Myocyte (in vitro differentiated cells): ENCODE measurements at places on chromosomes 11 and 22.

DNA sequence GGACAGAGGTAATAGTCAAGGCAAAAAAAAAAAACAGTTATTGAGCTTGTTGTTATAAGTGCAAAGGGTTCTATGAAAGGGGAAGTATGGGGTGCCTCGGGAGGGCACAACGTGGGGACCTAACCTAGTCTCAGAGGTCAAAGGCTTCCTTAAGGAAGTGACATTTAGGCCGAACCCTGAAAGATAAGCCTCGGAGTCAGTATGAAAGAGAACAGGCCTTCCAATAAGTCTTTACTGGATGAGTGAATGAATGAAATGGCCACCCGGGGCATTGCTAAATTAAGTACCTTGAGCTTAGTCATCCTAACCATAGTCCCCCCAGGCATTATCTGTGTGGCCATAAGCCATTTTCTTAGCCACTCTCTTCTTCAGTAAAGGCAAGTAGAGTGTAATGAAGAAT, 19.7 kb downstream of the FLI1 start:
- no peak for DNase-seq

- DNase-seq, result no peak
Observed at GRCh38 chr22:43642319-43643206, 169.5 kb downstream of the EFCAB6 start.

DNA sequence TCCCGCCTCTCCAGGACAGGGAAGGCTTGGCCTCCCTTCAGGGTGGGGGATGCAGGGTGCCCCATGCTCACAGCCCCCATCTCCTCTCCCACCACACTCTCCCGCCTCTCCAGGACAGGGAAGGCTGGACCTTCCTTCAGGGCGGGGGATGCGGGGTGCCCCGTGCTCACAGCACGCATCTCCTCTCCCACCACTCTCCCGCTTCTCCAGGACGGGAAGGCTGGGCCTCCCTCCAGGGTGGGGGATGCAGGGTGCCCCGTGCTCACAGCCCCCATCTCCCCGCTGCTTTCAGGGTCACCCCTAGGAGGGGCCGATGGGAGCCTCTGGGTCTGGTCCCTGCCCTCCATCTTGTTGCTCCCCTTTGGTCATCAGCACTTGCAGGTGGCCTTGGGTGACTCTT, 348.0 kb downstream of the CTTN start:
- DNase-seq, result no peak

GRCh38 chr11:9750551-9750950, 86.7 kb downstream of the SWAP70 start:
- no peak for DNase-seq

- no peak for DNase-seq
Observed at GRCh38 chr11:113435190-113435968, 39.8 kb downstream of the DRD2 start.

GRCh38 chr11:104764710-104765045, 133.6 kb downstream of the CASP12 start:
- peak; percentile 18 for DNase-seq

GRCh38 chr11:134486106-134486505, 74.1 kb upstream of the B3GAT1 start:
- no peak for DNase-seq

DNA sequence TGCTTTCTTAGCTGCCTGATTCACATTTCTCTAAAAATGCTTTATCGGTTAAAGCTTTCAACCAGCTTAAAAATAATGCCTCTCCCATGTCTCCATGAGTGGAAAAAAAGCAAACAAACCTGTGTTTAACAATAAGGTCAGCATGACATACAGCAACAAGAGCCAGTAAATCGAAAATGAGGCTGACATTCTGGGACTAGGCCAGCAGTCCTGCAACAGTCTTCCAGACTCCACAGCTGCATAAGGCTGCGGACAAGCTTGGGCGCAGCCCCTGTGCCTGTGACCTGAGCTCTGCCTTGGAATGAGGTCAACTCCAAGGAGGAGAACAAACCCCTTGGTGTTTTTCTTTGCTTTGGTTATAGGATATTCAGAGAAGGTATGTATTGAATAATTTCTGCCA, 95.5 kb downstream of the PGR start:
- DNase-seq, result peak; percentile 13

DNA sequence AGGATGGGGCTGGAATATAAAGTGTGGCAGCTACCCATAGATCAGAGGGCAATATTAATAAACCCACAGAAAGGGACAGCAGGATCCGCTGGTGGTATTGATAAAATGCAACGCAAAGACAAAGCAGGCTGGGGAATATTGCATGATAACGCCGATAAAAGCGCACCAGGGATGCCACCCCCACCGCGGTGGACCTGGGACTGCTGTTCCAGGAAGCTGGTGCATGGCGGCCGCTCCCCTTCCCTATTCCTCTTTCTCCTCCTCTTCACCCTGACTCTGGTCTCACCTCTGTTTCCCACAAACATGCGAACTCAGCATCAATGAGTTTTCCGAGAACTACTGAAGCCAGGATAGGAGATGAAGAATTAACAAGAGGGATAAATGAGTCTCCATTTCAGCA, 20.2 kb downstream of the SPATA19 start:
- DNase-seq, result no peak

DNA sequence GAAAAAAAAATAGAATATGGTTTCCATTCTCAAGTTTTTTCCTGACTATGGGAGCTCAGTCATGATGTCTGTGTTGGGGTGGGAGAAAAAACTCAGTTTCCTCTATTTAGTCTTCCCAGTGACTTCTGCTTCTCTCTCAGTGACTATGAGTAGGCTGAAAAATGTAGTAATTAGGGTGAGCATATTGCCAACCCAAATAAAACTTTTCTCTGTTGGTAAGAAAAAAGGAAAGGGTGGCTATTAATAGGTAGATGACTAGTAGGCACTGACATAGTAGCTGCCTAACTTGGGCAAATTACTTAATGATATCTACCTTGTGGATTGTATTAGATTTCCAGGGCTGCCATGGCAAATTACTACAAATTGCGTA, 34.2 kb upstream of the BIRC3 start:
- no peak for DNase-seq

DNA sequence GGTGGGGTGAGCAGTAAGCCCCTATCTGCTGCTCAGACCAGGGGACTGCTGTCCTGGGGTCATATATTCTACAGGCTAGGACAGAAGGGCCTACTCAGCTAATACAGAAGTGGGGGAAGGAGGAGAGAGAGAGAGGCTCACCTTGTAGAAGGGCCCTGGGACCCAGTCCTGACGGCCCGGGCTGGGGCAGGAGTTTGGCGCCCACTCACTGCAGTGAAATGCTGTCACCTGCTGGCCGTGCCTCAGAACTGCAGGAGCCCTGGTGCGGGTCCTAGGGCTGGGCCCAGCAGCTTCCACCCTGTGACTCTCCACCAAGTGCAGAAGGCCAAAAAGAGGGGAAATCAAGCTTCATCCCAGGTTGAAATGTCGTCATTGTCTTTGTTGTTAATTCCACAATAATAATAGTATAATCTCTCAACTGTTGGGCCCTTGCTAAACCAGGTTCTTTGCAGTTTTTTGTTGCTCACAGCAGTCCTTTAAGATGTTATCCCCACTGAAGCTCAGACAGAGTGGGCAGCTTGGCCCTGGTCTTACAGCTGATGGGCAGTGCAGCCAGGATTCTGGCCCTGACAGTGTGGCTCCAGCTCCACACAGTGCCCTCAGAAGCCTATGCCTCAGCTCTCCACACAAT, 29.6 kb downstream of the TRIM29 start:
- peak; percentile 56 for DNase-seq

DNA sequence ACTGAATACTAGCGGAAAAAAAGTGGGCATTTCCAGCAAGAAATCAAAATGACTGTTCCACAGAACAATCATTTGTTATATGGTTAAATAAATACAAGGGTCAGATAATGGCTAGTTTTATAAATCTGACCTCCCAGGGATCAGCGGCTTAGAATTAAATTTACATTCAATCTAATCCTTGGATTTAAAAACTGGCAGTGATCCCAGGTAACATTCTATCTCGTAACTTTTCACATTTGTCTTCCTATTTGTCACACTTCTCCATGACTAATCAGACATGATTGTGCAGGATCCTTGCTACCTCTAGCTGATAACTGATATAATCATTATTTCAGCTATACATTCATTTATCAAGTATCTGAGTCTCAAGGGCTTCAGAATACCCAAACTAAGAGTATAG, 2.9 kb upstream of the MMP3 start:
- DNase-seq, result no peak

- no peak for DNase-seq
Observed at GRCh38 chr11:20608934-20609333, 9.5 kb downstream of the SLC6A5 start.

DNA sequence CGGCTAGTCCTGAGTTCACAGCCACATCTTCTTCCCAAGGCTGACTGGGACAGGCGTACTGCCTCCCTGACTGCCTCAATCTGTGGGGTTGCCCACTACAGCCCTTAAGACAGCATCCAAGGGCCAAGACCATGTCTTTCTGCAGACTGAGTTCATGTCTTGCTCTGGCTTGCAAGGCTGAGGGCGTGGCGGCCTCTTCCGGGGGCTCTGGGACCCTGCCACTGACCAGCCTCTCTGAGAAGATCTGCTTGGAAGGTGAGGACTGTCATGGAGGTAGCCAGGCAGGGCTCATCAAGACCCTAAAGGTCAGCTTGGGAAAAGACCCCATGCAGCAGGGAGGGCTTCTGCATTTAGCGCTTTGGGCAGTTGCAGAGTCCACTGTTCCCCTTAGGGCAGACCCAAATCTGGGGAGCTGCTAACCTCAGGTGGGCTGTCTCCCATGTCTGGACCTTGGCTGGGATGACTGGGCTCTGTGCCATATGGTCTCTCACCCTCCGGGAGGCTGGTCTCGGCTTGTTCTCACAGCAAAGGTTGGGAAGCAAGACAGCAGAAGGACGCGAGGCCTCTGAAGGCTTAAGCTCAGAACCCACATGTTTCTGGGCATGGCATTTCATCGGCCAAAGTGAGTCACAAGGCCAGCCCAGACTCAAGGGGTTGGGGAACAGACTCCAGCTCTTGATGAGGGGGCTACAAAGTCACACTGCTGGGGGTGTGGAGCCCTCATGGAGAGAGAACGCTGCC, 109.1 kb upstream of the LMO1 start:
- no peak for DNase-seq

DNA sequence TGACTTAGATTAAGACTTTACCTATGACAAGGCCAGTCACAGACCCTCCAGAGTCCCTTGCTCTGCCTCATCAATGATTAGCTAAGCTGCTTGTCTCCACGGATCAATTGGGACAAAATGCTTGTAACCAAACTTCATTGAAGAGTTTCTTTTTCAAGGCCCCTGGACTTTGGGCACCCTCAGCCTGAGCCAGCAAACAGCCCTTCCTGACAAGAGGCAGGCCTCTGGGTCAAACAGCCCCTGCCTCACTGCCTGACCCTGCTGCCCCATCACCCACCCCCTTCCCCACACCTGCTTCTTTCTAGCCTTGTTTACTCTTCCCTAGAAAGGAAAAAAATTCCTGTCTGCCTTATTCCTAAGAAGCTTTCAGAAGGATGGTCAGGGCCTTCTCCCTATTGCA, 26.3 kb upstream of the CDON start:
- no peak for DNase-seq

DNA sequence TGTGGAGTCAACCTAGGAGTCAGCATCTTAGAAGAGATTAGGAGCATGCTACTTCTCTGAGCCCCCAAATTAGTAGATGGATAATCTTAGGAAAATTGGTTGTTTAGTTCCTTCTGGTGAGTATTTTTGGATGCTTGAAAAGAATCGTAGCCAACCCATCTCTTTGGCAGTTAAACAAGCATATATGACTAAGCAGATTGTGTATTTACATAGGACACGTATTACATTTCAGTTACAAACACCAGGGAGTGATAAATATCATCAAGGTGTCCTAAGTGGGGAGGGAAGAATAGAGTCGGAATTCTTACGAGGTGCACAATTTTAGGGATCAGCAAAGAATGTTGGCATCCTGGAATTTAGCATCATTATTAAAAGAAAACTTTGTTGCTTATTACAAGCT, 13.5 kb downstream of the PLET1 start:
- no peak for DNase-seq

DNA sequence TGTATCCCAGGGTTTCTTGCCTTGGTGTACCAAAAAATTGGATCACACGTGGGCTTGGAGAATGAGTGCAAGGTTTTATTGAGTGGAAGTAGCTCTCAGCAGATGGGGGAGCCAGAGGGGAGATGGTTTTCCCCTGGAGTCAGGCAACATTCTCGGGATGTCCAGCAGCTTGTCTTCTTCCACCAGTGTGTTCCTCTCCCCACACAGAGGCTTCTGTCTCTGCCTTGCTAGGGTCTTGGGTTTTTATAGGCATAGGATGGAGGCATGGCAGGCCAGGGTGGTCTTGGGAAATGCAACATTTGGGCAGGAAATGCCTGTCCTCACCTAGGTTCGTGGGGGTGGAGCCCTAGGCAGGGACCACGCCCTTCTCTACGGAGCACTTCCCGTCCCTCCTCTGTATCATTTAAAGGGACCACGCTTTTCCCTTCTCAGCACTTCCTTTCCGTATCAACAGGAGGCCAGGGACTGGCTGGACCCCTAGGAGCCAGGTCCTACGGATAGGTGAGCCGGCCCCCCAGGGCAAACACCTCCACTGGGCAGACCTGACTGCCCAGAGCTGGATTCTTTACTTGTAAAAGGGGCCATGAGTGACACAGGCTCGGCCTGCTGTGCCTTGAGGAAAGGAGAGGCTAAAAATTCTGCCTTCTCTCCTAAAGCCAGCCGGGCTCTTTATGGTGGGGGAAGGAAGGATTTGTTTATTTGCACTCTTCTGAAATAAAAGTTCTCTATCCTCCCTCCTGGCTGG, 55.3 kb upstream of the CCDC188 start:
- DNase-seq, result no peak

- no peak for DNase-seq
Observed at GRCh38 chr11:73536961-73537360, 61.0 kb downstream of the FAM168A start.

DNA sequence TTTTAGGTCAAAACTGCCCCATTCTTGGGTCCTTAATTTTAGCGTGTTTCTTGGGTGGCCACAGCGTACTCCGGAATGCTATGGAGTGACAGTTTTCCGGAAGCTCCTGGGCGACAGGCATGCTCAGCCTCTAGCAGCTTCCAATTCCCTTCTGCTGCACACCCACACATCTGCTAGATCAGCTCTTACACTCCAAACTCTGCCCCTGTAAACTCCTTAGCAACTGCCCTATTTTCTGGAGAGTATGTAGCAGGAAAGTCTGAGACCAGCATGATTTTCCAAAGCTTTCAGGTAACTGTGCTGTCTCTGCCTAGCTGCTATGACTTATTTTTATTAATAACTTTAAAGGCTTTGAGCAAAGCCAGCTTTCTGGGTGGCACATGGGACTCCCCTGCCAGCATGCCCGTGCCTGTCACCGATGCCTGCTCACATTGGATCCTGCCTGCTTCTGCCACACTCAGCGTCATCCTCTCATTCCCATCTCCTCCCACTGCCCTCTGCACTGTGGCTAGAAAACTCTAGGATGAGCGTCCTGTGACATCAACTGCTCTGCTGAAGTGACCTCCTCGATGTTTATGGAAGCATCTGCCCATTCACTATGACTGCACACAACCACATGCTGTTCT, 17.3 kb downstream of the TOLLIP start:
- no peak for DNase-seq

- DNase-seq, result peak; percentile 51
Observed at GRCh38 chr22:31036671-31037550, 44.2 kb upstream of the SMTN start.

GRCh38 chr11:46710821-46711269, 8.2 kb upstream of the F2 start:
- DNase-seq, result peak; percentile 99

- DNase-seq, result no peak
Observed at GRCh38 chr22:24323695-24324094, 53.1 kb downstream of the SPECC1L start.

GRCh38 chr22:46336119-46337078, 885 bp downstream of the TRMU start:
- peak; percentile 27 for DNase-seq
